SK-MEL-5 (cell line): ENCODE measurements at places on chromosomes 13 and 19.
A peak's percentile ranks its signal among the peaks of the same experiment; 100 is the strongest.

GRCh38 chr19:8208922-8209461 is at the start of gene CERS4:
TSS of gene CERS4 (plus strand) at chr19:8209370. CDS start at chr19:8251077, 41,707 bp downstream.
- peak; percentile 67 for DNase-seq

DNA sequence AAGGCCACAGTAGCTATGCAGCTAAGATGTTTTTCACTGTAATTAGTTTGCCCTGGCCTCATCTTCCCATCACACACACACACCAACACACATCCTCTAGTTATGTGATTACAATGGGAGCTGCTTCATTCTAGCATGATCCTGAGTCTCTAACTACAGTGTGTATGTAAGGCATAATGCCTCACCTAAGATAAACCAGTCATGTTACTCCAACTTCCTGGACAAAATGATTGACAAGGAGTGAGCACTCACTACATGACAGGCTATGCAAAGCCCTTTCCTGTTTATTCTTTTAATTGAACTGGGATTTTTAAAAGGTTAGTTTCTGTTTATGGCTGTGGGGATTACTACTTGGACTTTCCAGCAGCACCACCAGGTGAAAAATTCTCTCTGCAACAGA is 400.8 kb upstream of the ATXN8OS start:
- DNase-seq, result no peak

GRCh38 chr13:24133021-24133795 is 27.3 kb upstream of the SPATA13 start:
- no peak for DNase-seq

DNA sequence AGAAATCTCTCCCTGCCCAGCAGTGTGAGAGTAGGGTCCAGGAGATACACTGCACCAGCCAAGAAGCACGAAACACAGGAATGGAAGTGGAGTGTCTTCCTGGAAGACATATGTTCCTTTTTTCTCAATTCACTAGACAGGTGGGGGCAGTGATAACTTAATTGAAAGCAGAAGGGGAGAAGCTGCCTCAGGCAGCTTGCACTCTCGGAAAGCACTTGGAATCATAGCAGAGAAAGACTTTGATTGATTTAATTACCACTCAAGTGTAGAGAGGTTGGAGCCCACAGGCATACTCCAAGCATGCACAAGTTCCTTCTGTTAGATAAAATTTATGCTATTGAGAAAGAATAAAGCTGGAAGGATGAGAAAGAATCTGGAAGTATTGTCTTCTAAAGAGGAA is 249.4 kb downstream of the SLITRK6 start:
- DNase-seq, result no peak
